ENCODE measurements at places on chromosomes 6 and 20.
A peak's percentile ranks its signal among the peaks of the same experiment; 100 is the strongest.

DNA sequence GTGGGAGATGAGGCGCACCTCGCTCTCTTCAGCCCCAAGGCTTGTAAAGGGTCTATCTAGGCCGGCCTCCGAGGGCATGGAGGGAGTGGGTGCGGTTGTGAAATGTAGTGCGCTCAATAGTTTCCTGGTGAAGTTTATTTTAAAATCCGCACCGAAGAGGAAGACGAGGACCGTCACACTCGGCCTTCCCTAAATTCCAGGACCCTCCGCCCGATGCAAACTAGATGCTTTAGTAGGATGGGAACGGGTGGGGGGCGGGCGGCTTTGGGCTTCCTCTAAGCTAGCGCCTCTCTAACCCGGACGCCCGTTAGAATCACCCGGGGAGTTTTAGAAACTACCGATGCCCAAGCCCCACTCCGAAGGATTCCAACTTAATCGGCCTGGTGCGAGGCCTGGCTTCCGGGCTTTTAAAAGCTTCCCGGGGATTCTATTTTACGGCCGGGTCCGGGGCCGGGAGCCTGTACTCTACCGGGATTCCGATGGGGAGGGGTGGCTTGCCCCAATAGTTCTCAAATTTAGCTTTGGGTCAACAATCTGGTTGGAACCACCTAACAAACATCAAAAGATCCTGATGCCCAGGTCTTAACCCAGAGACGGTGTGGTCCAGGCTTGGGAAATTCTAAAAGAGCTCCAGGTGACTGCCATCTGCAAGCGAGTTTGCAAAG lies 548 bp upstream of the BCAS4 start:
- no peak for DNase-seq

GRCh38 chr6:17741507-17741906 lies 34.8 kb upstream of the NUP153 start:
- DNase-seq: no peak

DNA sequence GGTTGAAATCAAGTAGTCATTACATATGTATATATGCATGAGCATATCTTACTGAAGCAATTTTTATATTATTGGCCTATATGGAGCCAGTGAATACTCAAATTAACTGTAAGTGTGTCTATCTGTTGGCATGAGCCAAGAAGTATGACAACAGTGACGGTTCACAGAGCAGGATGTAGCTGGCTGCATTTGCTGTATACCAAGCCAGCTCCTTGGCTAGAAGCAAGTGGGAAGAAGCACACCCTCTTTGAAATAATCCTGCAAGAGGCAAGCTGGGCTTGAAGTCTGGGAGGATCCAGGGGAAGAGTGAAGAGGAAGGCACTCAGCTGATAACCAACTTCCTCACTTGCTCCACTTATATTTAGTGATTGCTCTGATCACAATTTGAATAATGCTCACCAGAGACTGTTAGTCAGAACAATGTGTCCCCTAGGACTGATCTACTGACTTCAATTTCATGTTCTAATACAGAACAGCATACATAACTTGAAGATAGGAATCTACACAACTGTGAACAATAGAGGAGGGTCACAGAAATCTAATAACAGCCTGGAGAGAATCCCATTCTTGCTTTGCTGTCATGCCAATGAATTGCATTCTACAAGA lies 497.3 kb downstream of the PRKN start:
- DNase-seq: no peak

- DNase-seq: no peak
Observed at GRCh38 chr6:166530211-166531095, 56.0 kb downstream of the RAMACL start.

- no peak for DNase-seq
Observed at GRCh38 chr6:42417641-42418112, 34.0 kb downstream of the TRERF1 start.

GRCh38 chr6:122853259-122853995 lies 64.4 kb downstream of the SMPDL3A start:
- DNase-seq: no peak

GRCh38 chr20:59469267-59470252 lies 134.8 kb upstream of the PHACTR3 start:
- DNase-seq: no peak

DNA sequence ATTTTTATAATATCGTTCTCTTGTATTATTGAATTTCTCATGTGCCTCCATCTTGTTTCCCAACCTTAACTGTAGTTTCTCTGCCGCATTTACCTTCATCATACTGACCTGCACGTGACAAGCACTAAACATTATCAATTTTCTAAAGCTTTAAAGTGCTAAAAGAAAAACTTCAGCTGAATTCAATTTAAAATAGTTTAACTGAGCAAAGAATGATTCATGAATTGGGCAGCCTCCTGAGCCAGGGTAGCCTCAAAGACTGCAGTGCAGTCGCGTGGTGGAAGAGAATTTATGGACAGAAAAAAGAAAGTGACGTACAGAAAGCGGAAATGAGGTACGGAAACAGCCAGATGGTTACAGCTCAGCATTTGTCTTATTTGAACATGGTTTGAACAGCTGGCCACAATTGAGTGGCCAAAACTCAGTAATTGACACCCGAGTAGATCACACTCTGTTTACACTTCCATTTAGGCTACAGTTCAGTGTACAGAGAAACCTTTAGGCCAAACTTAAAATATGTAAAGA lies 4.2 kb upstream of the ZDHHC14 start:
- DNase-seq: no peak

DNA sequence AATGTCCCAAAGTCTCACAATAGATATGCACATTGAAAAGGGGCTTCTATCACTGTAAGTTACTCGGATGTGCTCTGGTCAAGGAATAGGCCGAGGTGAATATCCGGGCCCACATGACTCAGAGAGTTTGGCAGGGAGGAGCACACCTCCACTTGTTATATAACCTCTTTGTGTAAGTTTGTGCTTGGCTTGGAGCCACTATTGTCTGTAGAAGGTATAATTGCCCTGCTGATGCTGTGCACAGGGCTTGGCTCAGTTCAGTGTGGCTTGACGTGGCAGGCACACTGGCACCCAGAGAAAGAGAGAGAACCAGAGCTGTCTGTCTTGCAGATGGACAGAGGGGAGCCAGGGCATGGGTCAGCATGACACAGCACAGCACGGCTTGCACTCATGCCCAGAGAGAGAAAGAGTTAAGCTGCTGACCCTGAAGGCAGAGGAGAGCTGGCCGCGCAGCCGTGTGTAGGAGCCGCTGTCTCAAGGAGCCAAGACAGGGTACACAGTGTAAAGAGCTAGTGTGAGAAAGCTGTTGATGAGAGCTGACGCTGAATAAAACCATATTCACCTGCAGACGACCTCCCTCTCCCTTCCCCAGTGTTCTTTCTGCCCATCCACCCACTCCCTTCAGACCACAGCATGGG lies 482.5 kb downstream of the C6orf118 start:
- no peak for DNase-seq

DNA sequence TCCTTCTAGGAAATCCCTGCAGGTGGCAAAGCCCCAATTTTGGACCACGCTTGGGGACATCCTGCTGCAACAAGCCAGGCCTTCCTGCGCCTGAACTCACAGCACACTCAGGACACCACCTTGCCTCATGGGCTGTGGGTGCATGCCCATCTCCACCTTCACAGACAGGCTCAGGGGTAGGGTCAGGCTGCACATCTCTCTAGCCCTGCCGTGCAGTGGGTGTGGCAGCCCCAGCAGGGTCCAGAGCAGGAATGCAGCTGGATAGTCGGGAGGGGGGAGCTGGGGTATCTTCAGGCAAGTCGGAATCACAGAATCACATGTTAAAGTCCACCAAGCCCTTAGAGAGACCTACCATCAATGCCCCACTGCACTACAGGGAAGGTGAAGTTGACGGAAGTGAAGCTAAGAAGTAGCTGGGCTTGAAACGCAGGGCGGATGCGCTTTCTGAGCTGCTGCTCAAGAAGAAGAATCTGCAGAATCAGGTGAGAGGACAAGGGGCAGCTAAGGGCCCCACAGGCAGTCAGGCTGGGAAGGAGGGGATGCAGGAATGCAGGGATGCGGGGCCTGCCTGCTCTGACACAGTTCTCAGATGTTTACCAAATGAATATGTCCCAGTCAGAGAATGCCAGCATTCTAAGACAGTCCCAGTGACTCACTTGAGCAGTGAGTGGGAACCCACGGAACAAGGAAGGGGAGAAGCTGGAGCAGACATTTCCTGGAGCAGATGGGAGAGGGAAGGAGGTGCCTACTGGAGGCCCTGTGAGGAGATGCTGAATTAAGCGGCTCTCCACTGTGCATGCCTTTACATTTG lies 11.3 kb downstream of the SERPINB6 start:
- no peak for DNase-seq

- no peak for DNase-seq
Observed at GRCh38 chr6:39215640-39216158, 13.6 kb downstream of the KCNK5 start.

GRCh38 chr6:3857468-3858456 lies 8.6 kb downstream of the FAM50B start:
- no peak for DNase-seq

DNA sequence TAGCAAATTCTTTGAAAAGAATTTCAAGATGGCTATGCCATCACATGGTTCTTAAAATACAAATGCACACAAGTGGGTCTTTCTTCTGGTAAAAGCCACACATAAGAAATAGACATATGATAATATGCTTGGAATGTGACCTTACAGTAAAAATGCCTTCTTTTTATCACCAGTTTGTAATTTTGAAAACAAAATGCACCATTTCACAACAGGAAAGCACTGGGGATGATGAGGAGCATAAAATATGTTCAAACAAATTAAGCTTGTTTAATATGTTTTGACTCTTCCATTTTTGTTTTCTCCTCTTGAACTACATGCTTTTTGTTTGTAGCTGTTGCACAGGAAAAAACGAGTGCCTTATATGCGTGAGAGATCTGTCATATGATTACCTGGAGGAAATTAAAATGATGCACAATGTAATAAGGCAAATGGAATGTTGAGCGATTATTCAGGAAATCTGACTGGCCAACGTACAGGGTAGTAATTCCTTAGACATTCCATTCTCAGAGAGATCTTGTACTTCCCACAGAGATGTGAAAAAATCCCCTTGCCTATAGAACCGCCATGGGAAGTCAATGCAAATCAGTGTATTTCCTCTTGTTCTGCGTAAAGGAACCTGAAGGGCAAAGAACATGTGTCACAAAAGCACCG lies 911.6 kb downstream of the TFAP2A start:
- no peak for DNase-seq

DNA sequence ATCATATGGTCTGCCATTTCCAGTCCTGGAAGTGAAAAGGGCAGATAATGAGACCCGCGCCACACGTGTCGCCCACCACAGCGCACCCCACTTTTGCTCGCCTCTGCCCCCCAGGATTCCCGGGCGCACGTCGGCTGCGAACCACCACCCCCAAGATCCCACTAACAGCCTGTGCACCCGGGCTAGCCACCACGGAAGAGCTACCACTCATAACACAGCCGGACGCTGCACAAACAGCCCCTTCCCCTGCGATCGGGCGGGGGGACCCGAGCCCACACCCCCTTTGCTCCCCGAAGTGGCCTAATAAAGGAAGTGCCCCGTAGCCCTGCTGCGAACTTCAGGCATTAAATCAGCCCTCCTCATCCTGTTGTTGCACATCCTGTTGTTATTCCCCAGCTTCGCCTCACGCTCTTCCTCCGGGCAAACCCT lies 506 bp downstream of the CITED2 start:
- peak; percentile 12 for DNase-seq

DNA sequence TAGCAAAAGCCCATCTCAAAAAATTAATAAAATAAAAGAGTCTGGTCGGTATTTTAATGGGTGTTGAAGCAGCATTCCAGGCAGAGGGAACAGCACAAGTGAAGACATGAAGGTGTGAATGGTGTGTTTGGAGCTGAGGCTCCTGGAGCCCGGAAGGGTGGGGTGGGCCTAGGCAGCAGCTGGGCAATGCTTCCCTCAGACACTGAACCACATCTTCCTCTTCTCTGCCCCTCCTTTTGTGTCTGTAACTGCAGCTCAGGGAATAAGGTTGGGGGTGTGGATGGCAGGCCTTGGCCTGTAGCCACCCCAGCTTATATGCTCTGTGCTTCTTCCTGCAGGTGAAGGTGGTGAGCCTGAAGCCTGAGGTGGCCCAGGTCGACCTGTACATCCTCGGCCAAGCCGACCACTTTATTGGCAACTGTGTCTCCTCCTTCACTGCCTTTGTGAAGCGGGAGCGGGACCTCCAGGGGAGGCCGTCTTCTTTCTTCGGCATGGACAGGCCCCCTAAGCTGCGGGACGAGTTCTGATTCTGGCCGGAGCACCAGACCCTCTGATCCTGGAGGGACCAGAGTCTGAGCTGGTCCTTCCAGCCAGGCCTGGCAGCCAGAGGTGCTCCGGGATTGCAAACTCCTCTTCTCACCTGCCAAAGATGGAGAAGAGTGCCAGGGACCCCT lies 26.6 kb downstream of the POFUT1 start:
- DNase-seq: no peak

- DNase-seq: no peak
Observed at GRCh38 chr6:98840385-98840784, 6.0 kb downstream of the POU3F2 start.

GRCh38 chr20:61731363-61732181 lies 334.1 kb downstream of the TAF4 start:
- no peak for DNase-seq

GRCh38 chr6:12245763-12246718 lies 44.1 kb upstream of the EDN1 start:
- DNase-seq: no peak

GRCh38 chr6:3419624-3420272 lies 37.1 kb downstream of the SLC22A23 start:
- DNase-seq: no peak

- no peak for DNase-seq
Observed at GRCh38 chr6:154086510-154086909, 47.5 kb downstream of the OPRM1 start.

GRCh38 chr6:151616091-151616513 lies 122.3 kb downstream of the CCDC170 start:
- no peak for DNase-seq

GRCh38 chr6:71153755-71154325 lies 134.8 kb upstream of the OGFRL1 start:
- DNase-seq: no peak

DNA sequence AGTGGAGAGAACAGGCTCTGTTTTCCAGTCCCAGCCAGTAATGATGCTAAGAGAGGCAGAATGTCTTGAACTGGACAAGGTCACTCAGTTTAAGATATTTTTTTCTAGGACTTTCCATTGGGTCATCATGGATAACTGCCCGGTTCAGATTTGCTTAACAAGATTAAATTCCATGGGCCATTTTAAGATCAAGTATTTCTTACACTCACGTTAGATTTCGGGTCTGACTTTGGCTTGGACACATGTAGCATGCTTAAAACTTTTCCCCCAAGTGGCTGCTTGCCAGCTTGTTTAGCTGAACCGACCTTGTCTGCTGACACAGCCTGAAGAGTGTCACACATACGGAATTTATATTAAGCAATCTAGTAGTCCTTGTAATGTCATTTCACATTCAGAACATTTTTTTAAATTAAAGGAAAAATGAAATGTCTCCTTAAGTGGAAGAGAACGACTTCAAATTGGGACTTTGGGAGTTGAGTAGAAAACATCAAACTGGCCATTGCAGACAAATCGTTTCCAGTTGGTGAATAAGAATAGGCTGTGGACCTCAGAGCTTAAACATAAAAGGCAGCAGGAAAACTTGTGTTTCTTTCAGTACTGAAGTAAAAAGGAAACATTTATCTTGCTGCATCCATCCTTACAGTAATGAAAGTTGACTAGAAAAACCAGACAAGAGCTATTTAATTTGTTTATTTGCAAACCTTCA lies 29.0 kb downstream of the ARMC2 start:
- no peak for DNase-seq

All from activated CD4-positive, alpha-beta T cell treated with anti-CD3 and anti-CD28 coated beads for 24 hours (primary cell).